ENCODE measurements at places on chromosomes 7 and 10. TPM values are rescaled to one million over a fixed set of nuclear protein-coding genes. Genes with fewer than 3 reads are reported as not detected.

The PRXL2A gene
- 8.3 TPM for polyA plus RNA-seq

The TEX36 gene
- not detected for polyA plus RNA-seq

The PRSS37 gene
- polyA plus RNA-seq: not detected

The UTF1 gene
- polyA plus RNA-seq: not detected

The CPA4 gene
- polyA plus RNA-seq: not detected

The TRIL gene
- polyA plus RNA-seq: not detected

The BBS9 gene
- polyA plus RNA-seq: 18.1 TPM

The XRCC2 gene
- polyA plus RNA-seq: 0.41 TPM

The RPP30 gene
- polyA plus RNA-seq: 53.5 TPM

The HOXA9 gene
- polyA plus RNA-seq: not detected

The ASB10 gene
- polyA plus RNA-seq: not detected

The TCAF2 gene
- polyA plus RNA-seq: 13.1 TPM

The TMEM139 gene
- 0.78 TPM for polyA plus RNA-seq

The ARF5 gene
- 210 TPM for polyA plus RNA-seq

The SFRP4 gene
- not detected for polyA plus RNA-seq

The DPYSL4 gene
- not detected for polyA plus RNA-seq

The ABCB4 gene
- polyA plus RNA-seq: not detected

The PRLHR gene
- not detected for polyA plus RNA-seq

The ARHGAP22 gene
- not detected for polyA plus RNA-seq

The HHEX gene
- 0.22 TPM for polyA plus RNA-seq

The OR2A12 gene
- polyA plus RNA-seq: not detected

The OR2A1 gene
- not detected for polyA plus RNA-seq

The SLC18A3 gene
- polyA plus RNA-seq: not detected

The FAM13C gene
- polyA plus RNA-seq: not detected

The C10orf95 gene
- 0.59 TPM for polyA plus RNA-seq

The CNPY1 gene
- polyA plus RNA-seq: not detected

The FKBP9 gene
- polyA plus RNA-seq: 0.07 TPM

The YKT6 gene
- polyA plus RNA-seq: 41.6 TPM

The OR6B1 gene
- polyA plus RNA-seq: not detected

The ABCC2 gene
- 0.36 TPM for polyA plus RNA-seq

The HABP2 gene
- polyA plus RNA-seq: not detected

The AOC1 gene
- polyA plus RNA-seq: not detected

The STAG3 gene
- polyA plus RNA-seq: 0.53 TPM

The ATG9B gene
- 36.8 TPM for polyA plus RNA-seq

The HOXA1 gene
- polyA plus RNA-seq: 0.50 TPM

The ARMH3 gene
- 25.0 TPM for polyA plus RNA-seq

The ACTL6B gene
- not detected for polyA plus RNA-seq

The PNLIPRP1 gene
- not detected for polyA plus RNA-seq

The ZNF138 gene
- 12.2 TPM for polyA plus RNA-seq

The GPR37 gene
- not detected for polyA plus RNA-seq

The H2BK1 gene
- not detected for polyA plus RNA-seq

The PNLIP gene
- polyA plus RNA-seq: not detected

The VAX1 gene
- polyA plus RNA-seq: not detected

The MMRN2 gene
- not detected for polyA plus RNA-seq

The LIPN gene
- 0.39 TPM for polyA plus RNA-seq

The CTAGE8 gene
- polyA plus RNA-seq: not detected

The ZNF800 gene
- 47.0 TPM for polyA plus RNA-seq

The HTR5A gene
- polyA plus RNA-seq: not detected

The ADRA2A gene
- polyA plus RNA-seq: not detected

The UPK3BL1 gene
- polyA plus RNA-seq: 32.6 TPM

The PIK3AP1 gene
- polyA plus RNA-seq: 1.7 TPM

The HOXA11 gene
- not detected for polyA plus RNA-seq

The MKX gene
- polyA plus RNA-seq: not detected

The SPDYE3 gene
- polyA plus RNA-seq: 5.7 TPM

The PAXIP1 gene
- 0.88 TPM for polyA plus RNA-seq

The CHRM2 gene
- polyA plus RNA-seq: not detected

The TAS2R41 gene
- polyA plus RNA-seq: not detected

The ASIC3 gene
- polyA plus RNA-seq: not detected
